BE2C (cell line): ENCODE measurements at places on chromosomes 3 and 15.
A peak's percentile ranks its signal among the peaks of the same experiment; 100 is the strongest.

GRCh38 chr15:69693059-69693458, 240.4 kb downstream of the RPLP1 start:
- DNase-seq = no peak

DNA sequence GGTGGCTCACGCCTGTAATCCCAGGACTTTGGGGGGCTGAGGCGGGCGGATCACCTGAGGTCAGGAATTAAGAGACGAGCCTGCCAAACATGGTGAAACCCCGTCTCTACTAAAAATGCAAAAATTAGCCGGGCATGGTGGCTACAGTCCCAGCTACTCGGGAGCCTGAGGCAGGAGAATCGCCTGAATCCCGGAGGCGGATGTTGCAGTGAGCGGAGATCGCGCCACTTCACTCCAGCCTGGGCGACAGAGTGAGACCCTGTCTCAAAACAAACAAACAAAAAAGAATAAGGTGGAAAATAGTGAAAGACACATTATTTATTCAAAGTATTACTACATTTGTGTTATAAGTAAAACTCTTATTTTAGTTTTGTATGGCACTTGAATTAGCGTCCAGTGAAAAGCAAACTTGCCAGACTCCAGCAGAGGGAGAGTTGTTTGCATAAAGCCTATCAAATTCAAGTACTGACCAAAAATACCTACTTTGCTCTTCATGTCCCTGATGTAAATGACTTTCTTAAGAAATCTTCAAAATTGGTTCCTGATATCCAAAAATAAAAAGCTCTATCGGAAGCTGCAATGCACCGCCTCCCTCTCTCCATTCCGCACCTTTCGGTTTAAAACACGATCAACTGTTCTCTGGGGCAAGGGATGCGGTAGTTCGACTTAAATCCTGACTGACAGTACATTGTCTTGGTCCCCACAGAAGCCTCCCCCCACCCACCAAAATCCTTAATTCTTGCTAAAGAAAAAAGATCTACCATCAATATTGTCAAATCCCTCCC, 1.2 kb downstream of the TRPM7 start:
- DNase-seq = peak; percentile 14

DNA sequence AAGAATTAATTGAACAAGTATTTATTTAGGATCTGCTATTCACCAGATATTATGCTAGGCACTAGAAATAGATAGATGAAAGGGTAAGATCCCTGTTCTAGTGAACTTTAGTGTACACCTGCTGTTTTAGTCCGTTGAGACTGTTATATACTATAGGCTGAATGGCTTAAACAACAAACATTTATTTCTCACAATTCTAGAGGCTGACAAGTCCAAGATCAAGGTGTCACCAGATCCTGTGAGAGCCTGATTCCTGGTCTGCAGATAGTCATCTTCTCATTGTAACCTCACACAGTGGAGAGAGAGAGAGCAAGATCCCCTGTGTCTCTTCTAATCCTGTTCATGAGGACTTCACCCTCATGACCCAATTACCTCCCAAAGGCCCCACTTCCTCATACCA, 281.4 kb upstream of the KCNH8 start:
- no peak for DNase-seq

- DNase-seq = no peak
Observed at GRCh38 chr3:117106396-117106795, 396.8 kb downstream of the TUSC7 start.

- no peak for DNase-seq
Observed at GRCh38 chr3:190188197-190188596, 67.5 kb upstream of the P3H2 start.

GRCh38 chr3:30527720-30528119, 78.7 kb upstream of the TGFBR2 start:
- no peak for DNase-seq

DNA sequence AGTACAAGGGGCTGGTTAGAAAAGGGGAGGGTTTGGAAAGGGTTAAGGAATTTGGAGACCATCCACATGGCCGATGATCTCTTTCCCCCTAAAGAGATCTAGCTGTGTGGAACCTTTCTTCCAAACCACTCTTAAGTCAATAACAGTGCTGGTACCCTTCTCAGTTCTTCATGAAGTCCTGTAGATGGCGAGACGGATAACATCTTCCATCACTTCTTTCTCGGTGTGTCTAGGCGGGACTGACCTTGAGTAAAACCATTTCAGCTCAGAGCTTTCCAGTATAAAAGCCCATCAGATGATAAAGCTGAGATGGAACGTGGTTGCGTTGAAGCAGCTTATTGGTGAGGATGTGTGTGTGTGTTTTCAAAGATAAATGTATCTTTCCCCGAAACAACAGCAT, 151.5 kb upstream of the BHLHE40 start:
- DNase-seq = no peak

DNA sequence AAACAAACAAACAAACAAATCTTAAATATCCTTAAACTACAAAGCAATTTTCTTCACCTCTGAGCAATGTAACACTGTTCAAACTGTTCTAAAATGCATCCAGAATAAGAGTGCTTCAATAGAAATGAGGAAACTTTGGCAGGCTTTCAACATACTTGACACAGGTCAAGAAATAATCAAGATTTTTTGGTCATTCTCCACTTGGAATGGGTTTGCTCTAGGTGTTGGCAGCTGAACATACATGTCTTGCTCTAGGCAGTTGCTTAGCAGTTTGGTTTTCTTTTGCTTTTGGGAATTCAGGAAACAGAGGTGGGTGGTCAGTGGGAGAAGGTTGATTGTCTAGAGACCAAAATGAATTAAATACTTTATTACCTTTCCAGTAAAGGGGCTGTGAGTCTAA, 1.4 kb upstream of the LRRC3B start:
- no peak for DNase-seq

- peak; percentile 77 for DNase-seq
Observed at GRCh38 chr3:13073326-13074005, at the start of gene IQSEC1. Gene IQSEC1, minus strand, starts transcription at chr3:13073429. Its CDS starts 415 bp downstream, at chr3:13073014.

GRCh38 chr3:46058981-46059380, 31.7 kb upstream of the XCR1 start:
- no peak for DNase-seq

- DNase-seq = no peak
Observed at GRCh38 chr3:179150610-179151009, 2.5 kb downstream of the PIK3CA start.

DNA sequence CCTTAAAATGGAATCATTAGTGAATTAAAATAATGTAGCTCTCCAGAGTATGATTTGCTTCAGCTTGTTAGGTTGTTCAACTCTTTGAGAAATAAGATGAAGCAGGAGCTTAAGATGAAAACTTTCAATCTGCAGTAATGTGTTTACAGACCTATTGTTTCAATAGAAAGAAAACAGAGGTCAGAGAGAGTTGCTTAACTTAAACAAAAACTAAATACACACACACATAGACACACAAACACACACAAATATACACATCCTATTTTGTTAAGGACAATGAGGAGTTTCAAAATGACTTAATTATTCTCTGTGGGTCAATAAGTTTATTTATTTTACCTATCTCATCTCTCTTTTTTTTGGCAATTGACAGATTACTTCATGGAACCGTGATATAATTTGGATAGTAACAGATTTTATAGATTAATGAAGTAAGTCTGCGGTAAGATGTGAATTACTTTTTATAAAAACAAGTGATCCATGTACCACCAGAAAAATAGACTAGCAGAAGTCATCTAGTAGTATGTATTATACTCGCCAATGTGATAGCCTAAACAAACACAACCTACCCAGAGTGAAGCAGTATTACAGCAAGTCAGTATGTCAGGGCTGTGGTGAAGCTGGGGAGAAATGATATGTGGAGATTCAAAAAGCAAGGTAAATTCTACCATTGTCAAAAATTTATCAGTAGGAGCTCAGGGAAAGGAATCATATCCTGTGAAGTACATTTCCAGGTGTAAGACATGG, 76.7 kb upstream of the DCBLD2 start:
- DNase-seq = no peak

- no peak for DNase-seq
Observed at GRCh38 chr3:155572085-155572484, 172.8 kb downstream of the PLCH1 start.

DNA sequence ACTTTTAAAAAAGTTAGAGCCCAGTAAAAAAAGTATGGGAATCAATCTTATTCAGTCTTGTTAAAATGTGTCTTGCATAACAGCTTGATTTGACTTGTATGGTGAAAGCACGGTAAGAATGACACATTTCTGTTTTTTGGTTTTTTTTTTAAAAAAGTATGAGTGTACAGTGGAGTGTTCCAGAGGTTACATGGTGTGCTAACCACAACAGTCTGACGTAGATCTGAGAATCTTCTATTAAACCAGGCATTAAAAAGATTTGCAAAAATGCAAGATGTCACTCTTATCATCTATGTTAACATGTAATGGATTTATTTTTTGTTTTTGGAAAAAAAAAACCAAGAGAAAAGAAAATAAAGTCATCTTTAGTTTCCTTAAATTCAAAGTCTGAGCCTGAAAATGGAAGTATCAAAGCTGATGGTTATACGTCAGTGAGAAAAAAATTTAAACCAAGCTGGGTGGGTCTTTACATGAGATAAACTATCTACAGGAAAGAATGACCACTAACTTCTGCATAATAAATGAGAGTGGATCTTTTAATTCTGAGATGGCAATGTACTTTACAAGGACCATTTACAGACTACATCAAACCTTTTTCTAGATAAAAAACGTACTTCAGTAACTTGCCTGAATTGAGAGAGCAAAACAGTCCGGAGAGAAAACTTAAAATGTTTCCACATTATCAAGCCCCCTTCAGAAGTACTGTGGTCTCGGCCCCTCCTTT, 1.6 kb downstream of the GABPB1 start:
- DNase-seq = no peak

- no peak for DNase-seq
Observed at GRCh38 chr15:93066224-93066681, 22.8 kb downstream of the RGMA start.

- DNase-seq = peak; percentile 57
Observed at GRCh38 chr15:35522061-35522460, 23.9 kb downstream of the DPH6 start.

GRCh38 chr3:47664519-47664918, 85.9 kb upstream of the CSPG5 start:
- no peak for DNase-seq

DNA sequence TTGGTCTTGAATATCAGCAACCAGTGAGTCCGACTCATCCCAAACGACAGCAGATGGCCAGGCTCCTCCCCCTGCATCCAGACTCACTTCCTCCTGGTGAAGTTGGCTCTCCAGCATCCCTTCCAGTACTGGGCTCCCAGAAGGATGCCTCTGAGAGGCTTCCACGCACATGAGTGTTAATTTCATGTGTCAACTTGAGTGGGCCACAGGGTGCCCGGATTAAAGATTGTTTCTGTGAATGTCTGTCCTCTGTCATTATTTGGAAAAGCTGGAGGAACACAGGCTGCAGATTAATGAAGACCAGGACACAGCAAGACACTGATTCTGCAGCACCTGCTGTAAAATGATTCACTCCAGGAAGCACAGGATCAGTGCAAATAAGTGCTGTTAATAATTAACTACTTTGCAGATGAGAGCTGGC, 99.8 kb downstream of the ATP10A start:
- no peak for DNase-seq

DNA sequence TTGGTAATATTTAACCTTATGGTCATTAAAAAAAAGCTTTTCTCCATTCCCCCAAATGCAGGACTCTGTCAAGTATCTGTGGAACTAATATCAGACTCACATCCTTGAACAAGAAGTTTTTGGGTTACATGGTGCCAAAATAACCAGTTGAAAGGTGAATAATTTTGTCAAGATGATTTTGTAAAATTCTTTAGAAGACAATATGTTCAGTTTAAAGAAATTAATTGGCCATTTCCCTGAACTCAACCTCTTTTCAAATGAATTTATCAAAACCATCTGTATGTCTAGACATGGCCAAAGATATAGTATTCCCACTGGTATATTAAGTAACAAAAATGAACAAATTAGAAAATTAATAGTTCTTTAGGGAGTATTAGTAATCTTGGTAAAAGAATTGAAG, 280.5 kb downstream of the MBNL1 start:
- DNase-seq = no peak

DNA sequence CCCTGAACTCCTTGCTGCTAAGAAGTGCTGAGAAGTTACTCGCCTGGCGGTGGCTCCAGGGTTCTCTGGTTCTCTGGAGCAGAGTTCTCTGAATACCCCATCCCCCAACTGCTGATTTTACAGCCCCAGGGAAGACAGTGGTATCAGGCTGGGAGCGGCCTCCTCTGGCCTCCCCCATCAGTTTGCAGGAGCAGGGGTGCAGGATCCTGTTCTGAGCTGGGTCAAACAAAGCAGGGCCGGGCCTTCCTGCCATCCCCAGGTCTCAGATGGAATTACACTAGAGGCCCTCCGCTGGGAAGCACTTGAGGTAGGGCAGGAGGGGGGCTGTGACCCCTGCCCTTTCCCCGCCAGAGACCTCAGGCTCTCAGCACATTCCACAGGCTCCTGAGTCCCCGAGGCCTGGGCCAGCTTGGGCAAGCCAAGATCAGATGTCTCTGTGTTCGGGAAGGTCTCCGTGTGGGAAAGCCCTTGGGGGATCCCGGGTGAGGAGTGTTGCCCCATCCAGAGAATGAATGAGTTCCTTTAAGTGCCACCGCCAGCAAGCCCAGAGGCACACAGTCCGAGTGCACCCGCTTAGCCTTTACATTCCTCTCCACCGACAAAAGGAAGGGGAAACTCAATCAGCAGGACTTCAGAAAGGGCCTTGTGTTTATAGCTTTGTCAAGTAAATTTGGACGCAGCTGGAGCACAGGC, 149.9 kb downstream of the LRRK1 start:
- DNase-seq = no peak

DNA sequence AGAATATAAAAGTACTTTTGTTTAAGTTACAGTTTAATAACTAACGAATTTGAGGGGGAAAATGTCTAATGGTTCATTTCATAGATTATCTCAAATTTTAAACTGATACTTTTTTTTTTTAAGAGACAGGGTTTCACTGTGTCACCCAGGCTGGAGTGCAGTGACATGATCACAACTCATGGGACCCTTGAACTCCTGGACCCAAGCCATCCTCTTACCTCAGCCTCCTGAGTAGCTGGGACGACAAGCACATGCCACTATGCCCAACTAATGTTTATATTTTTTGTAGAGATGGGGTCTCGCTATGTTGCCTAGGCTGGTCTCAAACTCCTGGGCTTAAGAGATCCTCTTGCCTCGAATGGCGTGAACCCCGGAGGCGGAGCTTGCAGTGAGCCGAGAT, 16.5 kb downstream of the LRRC58 start:
- no peak for DNase-seq

DNA sequence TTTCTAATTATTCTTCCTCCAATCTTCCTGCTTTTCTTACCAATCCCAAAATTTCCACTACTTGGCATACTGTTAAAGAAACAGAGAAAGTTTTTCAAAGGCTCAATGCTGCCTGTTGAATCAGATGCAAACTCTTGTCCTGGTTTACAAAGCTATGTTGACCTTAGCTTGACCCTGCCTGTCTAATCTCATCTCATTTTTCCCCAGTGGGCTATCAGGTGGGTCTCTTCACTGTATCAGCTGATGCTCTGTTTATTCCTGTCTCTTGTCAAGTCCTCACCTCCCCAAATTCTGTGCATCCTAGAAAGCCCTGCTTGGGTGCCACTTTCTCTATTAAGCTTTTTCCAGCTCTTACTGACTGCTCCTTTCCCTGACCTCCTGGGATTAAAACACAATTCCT, 18.2 kb downstream of the NFKBIZ start:
- no peak for DNase-seq
